ENCODE measurements at places on chromosomes 4 and X. TPM values are rescaled to one million over a fixed set of nuclear protein-coding genes. Genes with fewer than 3 reads are reported as not detected.

Gene NAP1L5
- total RNA-seq: not detected

Gene ADH6
- not detected for total RNA-seq

GRCh38 chr4:101699441-101700124 is 90.9 kb upstream of the BANK1 start:
- no peak overlapping the region for H3K27ac ChIP-seq
- H3K4me3 ChIP-seq: no peak overlapping the region
- H3K36me3 ChIP-seq: no peaks in the 10 kb centered on the region
- H3K4me1 ChIP-seq: peaks cover 11% of the 10 kb centered on the region

DNA sequence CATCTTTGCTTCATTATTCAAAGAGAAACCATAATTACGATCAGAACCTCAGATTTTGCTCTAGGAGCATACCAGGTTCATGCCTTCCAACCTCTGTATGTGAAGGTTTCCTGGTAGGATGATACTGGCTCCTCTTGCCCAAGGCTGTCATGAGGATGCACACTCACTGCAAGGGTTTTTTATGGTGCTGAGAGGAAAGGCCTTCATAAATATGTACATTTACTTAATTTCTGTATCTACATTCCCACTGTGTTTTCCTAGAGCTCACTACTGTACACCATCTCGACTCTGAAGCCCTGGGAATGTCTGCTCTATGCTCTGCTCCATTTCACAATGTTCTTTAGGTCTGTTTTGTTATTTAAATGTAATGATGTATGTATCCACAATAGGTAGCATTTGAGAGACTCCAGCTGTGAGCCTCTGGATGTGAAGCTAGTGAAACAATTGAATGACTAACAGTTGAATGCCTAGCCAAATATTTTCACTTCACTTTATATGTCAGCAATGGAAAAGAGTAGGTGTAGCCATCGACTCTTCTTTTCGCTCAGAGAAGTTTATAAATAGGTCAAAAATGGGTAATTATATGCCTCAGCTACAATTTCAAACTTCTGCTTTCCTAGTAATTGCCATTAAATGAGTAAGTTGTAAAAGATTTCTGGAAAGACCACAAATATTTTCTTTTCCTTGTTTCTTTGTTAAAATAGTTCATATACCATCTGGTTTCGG is 228.0 kb downstream of the PALLD start:
- H3K27me3 ChIP-seq: no peaks in the 10 kb centered on the region
- no peaks in the 10 kb centered on the region for H3K36me3 ChIP-seq
- DNase-seq: no peak
- H3K4me3 ChIP-seq: no peak overlapping the region
- 0 out of 2 replicates have a peak, but pooled peaks cover 4% of the 10 kb centered on the region for H3K4me1 ChIP-seq

- H3K4me3 ChIP-seq: no peak overlapping the region
- DNase-seq: no peak
- no peaks in the 10 kb centered on the region for H3K27me3 ChIP-seq
- no peaks in the 10 kb centered on the region for H3K4me1 ChIP-seq
These were observed 312.8 kb upstream of the EPHA5 start for GRCh38 chr4:65983061-65983460.

DNA sequence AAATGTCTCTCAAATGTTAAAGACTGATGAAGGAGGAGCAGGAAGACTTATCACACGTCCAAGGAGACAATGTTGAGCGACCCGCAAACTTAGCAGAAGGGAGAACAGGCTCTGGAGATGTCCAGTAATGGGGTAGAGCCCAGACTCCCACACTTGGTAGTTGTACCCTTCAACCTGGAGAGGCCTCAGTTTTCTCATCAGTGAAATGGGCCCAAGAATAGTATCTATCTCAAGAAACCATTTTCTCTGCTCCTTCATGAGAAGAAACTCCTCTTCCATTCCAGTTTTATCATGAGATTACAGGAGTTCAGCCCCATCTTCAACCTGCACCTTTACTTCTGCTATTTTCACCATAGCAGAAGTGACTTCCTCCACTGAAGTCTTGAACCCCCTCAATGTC is 169.9 kb downstream of the DHRSX start:
- DNase-seq: no peak
- no peaks in the 10 kb centered on the region for H3K4me1 ChIP-seq
- no peak overlapping the region for H3K27ac ChIP-seq
- no peaks in the 10 kb centered on the region for H3K27me3 ChIP-seq
- no peak overlapping the region for H3K4me3 ChIP-seq

GRCh38 chr4:186545436-186545835 is 9.9 kb downstream of the MTNR1A start:
- DNase-seq: no peak
- no peaks in the 10 kb centered on the region for H3K4me1 ChIP-seq
- H3K4me3 ChIP-seq: no peak overlapping the region
- no peaks in the 10 kb centered on the region for H3K36me3 ChIP-seq

GRCh38 chrX:54826598-54826997 is 19.1 kb downstream of the MAGED2 start:
- H3K27ac ChIP-seq: no peak overlapping the region
- H3K4me1 ChIP-seq: peaks cover 9% of the 10 kb centered on the region
- H3K4me3 ChIP-seq: no peak overlapping the region
- no peaks in the 10 kb centered on the region for H3K27me3 ChIP-seq

GRCh38 chr4:7134737-7135388 is 57.5 kb upstream of the SORCS2 start:
- peak; percentile 50 for DNase-seq
- no peaks in the 10 kb centered on the region for H3K36me3 ChIP-seq
- H3K27me3 ChIP-seq: no peaks in the 10 kb centered on the region
- H3K4me3 ChIP-seq: no peak overlapping the region
